ENCODE measurements at places on chromosomes 4 and X.

GRCh38 chr4:139229534-139230039, 50.4 kb downstream of the MGARP start:
- no peak for DNase-seq

GRCh38 chrX:152861116-152861515, 30.3 kb downstream of the NSDHL start:
- DNase-seq = no peak

GRCh38 chr4:104457308-104457981, 37.2 kb downstream of the CXXC4 start:
- no peak for DNase-seq

DNA sequence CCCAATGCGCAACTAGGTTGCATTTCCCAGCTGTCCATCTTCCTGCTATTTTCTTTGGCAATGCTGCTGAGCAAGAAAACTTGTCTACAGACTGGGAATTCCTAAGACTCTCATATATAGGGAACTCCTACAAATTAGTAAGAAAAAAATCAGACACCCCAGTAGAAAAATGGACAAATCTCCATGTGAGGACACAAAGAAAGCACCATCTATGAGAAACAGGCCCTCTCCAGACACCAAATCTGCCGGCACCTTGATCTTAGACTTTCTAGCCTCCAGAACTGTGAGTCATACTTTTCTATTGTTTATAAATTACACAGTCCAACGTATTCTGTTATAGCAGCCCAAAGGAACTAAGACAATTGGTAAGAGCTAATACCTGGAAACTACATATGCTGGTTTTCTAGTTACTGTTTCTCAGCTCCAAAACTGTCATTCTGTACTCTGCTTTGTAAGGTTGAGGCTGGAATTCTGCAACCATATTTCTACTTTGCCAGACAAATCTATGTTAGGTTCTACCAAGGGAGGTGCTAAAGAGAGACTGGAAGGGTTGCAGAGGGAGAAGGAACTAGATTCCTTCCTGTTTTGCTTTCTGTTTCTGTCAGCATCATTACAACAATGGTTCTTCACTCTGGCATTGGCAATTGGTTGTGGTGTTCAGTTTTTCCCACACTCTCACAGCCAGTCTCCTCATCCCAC, 35.7 kb upstream of the FAM241A start:
- no peak for DNase-seq

DNA sequence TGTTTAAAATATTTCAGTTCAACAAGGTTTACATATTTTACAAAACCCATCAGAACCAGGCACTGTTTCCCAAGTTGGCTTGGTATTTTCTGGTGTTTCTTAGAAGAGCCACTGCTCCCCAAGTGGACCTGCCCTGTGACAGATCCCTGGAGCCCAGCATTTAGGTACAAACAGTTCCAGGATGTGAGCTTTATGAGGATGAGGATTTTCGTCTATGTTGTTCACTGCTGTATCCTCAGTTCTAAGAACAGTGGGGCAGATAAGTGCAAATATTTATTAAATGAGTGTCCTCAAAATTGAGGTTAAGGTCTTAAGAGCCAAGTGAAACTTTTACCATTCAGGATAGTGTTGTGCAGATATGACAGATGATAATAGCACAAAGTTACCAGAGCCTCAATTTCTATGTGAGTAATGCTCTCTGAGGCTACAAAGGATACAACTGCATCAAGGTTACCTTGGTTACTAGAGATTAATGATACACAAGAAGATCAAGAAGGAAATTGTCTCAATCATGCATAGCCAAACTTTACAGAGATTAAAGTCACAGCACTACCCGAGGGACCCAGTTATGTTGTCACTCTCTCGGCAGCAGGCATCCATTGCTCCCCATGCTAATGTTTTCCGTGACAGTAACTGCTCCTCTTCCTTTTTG, 37.5 kb downstream of the ANXA3 start:
- no peak for DNase-seq

DNA sequence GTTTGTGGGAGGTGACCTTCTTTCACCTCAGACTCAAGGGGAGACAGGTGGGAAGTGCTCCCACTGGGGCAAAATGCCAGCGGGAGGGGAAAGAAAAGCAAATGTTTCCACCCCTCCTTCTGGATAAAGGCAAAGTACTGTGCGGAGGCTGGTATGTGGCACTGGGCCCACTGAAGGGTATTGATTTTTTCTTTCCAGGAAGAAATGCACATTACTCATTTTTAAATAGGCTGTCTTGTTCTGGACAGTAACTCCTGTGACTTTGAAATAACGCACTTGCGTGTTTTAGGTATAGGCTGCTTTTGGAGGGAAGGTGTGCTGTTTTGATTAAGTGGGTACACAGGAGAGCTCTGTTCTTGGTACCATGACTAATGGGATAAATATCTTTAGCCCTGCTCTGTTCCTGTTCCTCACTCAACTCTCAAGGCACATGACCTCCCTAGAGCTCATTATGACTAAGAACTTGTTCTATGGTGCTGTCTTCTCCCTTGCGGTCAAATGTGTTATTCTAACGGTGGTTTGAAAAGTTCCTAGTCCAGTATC, 40.7 kb upstream of the MBTPS2 start:
- no peak for DNase-seq

GRCh38 chr4:67460574-67460973, 84.7 kb downstream of the CENPC start:
- DNase-seq = no peak

DNA sequence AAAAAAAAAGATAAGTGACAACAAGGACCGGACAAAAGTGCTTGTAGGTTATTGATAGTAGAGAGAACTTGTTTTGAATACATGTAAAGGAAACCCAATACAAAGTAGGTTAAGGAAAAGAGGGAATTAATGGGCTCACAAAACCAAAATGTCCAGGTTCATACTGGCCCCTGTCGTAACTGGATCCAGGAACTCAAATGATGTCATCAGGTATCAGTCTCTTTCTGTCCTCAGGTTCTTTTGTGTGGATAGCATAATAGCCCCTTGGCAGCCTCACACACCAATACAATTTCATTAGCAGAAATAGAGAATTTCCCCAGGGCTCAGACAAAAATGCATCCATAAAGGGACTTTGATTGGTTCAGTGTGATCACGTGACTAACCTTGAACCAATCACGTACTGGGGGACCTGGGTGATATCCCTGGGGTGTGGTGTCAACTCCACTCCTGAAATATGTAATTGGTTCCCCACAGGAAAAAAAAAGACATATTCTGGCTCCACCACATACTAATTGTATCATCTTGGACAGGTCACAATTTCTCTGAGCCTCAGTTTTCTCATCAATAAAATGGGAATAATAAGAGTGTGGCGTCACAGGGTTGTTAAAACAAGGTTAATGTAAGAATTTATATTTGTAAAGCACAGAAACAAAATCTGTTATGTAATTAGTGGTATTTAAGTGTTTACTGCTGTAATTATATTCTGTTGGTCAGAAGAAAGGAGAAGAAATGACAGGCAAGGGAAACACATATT, 174.8 kb downstream of the PDGFRA start:
- no peak for DNase-seq

DNA sequence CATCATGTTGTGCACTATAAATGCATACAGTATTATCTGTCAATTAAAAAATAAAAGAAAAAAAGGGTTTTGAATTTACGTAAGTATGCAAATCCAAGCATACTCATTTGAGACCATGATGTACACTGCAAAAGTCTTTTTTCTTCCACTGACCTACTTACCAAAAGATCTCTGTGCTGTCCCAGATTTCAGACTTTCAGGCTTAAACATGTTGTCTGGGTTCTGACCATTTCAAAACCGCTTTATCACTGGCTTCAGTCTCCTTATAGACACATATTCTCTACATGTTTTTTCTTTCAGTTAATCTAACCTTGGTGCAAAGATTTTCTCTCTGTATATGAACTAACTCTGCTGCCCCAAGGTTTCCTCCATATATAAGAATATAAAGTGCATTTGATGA, 58.6 kb upstream of the CXCL8 start:
- DNase-seq = no peak

DNA sequence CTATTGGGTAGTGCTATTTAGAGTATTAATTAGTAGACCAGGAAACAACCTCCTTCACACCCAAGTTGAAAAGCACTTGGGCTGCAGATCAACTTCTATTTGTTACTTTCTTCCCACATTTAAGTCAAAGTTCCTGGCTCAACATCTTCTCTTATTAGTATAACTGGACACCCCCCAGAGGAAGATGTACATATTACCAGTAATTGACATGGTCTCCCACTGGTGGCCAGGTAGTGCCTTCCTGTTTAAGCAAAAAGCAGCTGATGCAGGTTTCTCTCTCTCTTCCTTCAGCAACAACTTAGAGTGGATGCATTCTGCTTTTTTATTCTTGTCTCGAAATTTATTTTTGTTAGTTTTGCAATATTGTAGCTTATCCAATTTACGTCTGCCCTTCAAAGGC, 438.1 kb downstream of the GBA3 start:
- DNase-seq = no peak

- DNase-seq = no peak
Measured at GRCh38 chrX:133923113-133923512, 62.3 kb downstream of the GPC3 start.

GRCh38 chrX:51024106-51024696, 113.7 kb downstream of the BMP15 start:
- DNase-seq = no peak

DNA sequence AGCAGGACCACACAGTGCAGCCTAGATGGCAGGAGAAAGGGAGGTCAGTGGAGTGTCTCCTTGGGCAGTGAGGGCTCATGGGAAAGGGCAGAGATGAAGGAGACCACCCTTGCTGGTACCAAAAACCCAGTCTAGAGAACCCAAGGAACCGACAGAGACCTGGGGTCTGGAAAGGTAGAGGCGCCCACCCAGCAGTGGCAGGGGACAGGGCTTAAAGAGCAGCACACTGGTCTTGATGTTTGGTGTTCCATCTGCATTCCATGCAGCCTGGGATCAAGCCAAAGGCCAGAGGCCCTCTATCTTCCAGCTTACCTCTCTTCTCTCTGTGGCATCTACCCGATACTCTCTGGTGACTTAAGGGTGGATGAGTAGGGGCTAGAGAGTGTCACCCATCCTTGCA, 127.5 kb downstream of the PJA1 start:
- no peak for DNase-seq

DNA sequence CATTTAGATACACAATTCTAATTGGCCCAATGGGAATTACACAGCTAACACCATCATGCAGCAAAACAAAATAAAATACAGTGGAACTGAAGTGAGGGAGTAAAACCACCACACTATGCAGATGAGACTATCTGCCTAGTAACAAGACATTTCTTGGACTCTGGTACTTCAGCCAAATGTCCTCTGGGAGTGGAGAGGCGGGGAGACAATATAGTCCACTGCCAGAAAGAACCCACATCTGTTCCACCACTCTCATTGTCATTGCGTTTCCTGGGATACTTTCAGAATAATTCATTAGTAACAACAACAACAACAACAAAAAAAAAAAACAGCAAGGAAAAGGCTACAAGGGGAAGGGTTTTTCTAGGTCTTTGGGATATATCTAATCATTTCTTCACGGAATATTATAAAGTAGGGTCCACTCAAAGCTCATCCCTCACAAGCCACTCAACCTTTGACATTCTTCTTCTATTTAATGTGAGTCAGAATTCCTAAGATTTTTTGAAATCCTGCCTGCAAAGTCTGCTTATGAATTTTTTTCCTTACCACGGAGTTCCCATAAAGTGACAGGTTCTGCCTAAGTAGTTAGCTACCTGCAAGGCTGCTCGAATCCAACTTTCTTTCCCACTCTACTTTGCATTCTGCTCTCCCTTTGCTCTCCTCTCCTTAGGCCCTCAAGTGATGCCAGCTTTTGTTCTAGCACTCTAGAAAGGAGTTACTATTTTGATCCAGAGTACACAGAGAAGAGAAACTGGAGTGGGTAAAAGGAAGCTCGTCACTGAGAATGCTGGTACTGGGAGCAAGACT, 254.6 kb downstream of the CHIC1 start:
- DNase-seq = no peak

DNA sequence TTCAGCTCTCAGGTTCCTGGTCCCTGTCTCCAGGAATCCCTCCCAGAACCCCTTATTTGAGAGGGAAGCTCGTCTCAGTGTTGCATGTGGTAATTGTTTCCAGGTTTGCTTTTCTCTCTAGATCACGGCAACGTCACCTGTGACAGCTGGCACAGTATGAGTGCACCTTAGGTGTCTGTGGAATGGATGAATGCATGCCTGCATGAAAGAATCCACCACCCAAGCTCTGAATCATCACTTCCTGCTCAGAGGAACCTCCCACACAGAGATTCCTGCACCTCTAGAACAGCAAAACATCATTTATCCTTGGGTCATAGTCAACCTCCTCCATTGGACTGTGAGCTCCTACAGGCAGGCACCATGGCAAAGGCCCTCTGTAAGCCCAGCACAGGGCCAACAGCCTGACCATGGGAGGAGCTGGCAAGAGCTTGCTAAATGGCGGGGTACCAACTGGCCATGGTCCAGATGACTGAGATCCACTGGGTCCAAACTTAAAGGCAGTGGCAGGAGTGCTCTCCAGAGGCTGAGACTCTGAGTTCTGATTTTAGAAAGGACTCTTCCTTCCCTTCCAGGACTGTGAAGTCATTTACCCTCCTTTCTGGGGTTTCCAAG, 116.2 kb downstream of the SLC2A9 start:
- DNase-seq = no peak

DNA sequence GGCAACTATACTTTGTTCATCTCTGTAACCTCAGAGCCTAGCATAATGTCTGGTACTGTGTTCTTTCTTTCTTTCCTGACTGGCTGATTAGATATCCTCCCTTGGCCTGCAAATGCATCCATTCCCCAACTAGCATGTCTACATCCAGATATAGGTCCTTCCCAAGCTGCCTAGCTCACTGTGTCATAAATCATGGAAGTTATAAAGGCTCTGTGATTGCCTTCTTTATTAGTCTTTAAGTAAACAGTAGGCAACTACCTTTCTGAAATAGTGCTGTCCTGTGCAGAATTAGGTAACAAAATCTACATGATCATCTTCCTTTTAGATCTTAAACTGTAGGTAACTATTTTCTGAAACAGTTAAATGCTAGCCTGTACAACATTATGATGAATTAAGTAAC, 224.5 kb downstream of the DLG3 start:
- DNase-seq = no peak

DNA sequence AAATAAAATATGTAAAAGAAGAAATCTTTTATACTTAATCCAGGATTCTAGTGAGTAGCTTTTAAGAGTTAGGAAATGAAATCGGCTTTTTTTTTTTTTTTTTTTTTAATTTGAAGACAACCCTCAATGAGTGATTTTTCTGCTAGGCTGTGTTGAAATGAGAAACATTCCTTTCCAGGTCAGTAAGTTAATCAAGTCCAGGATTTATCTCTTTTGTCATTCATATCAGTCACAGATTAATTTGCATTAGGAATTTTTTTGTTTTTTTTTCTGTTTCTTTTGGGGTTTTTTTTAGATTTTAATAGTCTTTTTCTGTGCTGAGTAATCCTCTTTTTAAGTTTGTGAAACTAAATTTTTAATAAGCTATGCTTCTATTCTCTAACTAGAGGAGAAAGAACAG, 448.1 kb downstream of the ADGRL3 start:
- DNase-seq = no peak

DNA sequence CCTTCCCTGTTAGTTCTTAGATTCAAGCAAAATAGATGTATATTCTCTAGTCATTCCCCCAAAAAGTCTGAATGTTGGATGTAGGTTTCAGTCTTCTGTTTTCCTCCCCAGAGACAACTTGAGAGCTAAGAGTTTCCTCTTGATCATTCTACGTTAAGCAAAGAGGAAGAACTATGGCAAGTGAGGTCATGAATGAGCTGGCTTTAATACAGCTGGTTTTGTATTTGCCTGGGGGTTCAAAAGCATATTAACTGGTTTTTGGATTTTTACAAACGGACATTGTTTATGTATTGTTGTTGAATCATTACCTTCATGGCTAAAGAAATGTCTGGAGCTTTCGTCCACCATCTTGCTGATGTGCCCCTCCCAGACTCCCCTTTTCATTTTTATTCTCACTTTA, 916.7 kb upstream of the POU3F4 start:
- DNase-seq = no peak
